ENCODE measurements at places on chromosomes 3 and 15.
A peak's percentile ranks its signal among the peaks of the same experiment; 100 is the strongest.

DNA sequence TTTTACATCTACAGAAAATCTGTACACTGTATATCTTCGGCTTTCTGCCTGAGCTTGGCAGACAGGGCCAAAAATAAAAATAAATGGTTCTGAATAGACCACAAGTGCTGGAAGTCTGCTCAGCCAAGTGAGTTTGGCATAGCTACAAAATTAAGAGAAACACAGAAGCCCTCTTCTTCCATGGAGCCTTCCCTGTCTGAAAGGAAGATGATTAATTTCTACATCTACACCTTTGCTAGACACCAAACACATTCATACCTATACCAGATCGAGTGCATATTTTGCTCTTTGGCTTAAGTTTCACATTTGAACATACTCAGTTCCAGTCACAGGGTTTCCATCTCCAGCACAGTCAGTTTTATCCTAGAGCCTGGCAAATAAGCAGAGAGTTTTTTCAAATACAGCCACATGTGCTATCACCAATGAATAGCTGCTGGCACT, 224.6 kb downstream of the GREM1 start:
- no peak for DNase-seq

GRCh38 chr3:94928921-94929320, 866.1 kb downstream of the NSUN3 start:
- DNase-seq = peak; percentile 7

DNA sequence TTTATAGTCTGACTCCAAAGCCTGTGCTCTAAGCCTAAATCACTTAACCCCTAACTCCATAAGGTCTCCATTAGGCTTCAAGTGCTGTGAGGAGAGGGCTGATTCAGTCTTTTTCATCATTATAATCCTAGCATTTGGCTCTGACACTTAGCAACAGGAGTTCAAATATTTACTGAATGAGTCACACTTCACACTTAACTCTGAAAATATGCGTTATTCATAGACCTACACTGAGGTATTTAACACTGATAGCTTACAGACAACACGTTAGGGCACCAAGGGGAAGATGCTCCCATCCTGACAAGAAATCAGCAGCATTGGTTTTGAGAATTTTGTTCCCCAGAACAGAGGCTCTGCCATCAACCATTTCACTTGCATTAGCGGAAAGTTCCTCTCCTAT, 53.5 kb downstream of the MSL2 start:
- DNase-seq = no peak

DNA sequence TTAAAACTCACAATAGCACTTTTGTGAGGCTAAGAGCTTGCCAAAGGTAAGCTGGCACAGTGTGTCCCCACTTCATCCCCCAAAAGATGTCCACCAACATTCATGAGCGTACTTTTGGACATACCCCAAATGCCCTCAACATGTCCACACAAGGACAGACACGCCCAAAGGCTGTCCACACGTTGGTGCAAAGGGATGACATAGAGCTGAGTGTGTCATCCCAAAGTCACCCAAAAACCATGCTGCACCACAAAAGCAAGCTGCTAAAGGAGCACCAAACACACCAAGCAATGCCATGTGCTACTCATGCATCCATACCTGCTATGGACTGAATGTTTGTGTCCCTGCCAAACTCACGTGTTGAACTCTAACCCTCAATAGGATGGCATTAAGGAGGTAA, 57.9 kb downstream of the KLF13 start:
- no peak for DNase-seq

- DNase-seq = no peak
Observed at GRCh38 chr3:168048414-168049330, 47.1 kb downstream of the GOLIM4 start.

- DNase-seq = no peak
Observed at GRCh38 chr15:54829821-54830220, 366.9 kb downstream of the RSL24D1 start.

DNA sequence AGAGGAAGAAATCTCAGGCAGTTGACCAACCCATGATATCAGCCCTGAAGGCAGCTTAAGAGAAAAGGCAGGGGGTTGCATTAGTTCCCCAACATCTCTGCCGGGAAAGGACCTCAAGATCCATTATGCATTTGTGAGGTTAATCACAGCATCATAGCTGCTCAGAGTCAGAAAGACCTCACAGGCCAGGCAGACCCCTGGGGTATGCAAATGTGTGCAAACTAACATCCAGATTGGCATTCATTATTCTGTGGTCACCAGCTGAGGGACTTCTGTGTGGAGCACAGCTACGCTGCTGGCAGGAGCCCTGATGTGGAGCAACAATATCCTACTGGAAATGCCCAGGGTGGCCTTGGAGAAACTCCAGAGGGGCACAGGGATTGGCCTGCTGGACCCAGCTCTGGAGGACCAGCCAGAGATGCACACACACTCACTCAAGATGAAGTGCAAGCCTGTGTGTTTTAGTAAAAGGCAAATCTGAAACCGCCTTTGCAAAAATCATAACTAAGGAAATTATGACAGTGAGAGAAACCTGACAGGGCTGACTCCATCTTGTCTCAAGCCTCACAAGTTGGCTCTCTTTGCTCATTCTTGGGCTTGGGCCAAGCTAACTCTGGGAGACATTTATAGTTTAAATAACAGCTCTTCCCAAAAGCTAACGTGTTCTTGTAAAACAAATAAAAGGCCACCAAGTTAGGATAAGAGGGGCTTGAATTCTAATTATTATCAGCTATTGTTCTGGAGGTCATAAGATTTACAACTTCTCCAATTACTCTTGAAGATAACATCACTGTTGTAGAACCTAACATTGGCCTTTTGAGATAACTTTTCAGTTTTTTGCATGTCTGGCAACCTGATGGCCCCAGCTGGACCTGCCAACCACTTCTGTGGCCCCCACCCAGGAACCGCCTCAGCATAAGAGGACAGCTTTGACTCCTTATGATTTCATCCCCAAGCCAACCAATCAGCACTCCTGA, 257.1 kb downstream of the UACA start:
- DNase-seq = no peak

DNA sequence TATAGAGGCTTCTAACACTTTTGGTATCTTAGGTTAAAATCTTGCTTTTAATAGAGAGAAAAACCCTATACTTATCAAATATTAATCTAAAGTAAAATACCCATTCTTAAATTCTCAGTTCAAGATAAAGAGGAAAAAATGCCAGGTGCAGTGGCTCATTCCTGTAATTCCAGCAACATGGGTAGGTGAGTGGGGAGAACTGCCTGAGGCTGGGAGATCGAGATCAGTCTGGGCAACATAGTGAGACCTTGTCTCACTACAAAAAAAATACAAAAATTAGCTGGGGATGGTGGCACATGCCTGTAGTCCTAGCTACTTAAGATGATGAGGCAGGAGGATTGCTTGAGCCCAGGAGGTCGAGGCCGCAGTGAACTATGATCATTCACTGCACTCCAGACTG, 135.8 kb downstream of the CLASP2 start:
- DNase-seq = no peak
